ENCODE measurements at places on chromosomes 2 and 18.
A peak's percentile ranks its signal among the peaks of the same experiment; 100 is the strongest.

DNA sequence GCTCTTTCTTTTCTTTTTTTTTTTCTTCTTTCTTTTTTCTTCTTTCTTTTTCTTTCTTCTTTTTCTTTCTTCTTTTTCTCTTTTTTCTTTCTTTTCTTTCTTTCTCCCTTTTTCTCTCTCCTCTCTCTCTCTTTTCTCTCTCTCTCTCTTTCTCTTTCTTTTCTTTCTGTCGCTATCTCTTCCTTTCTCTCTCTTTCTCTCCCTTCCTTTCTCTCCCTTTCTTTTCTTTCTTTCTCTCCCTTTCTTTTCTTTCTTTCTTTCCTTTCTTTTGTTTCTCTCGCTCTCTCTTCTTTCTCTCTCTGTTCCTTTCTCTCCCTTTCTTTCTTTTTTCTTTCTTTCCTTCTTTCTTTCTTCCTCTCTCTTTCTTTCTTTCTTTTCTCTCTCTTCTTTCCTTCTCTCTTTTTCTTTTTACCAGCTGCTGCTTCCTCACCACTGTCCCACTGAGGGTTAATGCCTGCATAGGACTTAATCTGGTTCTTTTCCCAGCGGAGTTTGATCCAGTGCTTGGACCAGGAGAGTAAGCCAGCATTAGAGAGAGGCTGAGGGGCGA lies 145.4 kb upstream of the SIX2 start:
- DNase-seq = no peak

GRCh38 chr2:42967959-42968674 lies 175.7 kb upstream of the HAAO start:
- DNase-seq = no peak

DNA sequence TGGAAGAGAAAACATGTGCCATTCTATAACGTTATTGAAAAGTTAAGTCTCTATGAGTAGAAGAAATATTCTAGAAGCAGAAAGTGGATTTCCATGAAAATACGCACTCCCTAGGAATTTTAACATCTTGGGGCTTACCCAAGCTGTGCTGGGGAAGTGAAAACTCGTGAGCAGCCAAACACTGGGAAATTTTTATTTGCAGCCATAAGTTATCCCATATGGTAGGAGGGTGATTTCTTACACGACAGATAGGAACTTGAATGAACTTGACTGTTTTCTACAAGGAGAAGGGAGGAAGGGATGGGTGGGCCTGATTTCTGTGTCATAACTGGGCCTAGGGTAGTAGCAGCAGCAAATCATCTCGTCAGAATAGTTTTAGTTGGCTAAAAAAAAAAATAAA lies 272.6 kb downstream of the ETAA1 start:
- no peak for DNase-seq

GRCh38 chr18:27491772-27492171 lies 306.7 kb upstream of the CHST9 start:
- DNase-seq = no peak

DNA sequence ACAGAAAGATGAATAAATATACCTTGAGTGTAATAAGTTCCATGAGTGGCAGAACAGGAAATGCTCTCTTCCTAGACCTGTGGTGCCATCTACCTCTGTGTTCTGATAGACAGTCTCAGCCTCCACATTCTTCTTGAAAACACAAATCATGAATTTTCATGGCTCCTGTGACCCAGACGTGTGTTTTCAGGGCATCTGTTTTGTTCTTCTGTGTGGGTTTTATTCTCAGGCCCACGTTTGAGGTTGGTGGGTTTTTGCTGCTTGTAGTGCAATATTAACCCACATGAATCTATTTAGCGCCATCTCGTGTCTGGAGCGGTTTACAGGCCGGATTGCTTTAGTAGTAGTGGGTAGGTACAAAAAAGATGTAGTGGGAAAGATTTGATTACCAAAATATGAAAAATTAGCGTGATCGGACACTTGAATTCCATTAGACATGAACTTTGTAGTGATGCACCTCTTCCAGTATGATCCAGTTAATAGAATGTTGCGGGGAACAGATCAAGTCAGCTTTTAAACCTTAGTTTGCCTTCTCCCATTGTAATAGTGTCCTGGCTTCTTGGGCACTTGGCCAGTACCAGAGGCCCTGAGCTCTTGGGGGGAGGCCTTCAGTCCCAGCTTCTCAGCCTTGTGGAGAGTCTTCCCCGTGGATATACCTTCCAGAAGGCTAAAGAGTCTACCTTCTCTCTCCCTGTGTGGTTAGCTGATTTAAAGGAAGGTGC lies 256.5 kb downstream of the TPGS2 start:
- no peak for DNase-seq

DNA sequence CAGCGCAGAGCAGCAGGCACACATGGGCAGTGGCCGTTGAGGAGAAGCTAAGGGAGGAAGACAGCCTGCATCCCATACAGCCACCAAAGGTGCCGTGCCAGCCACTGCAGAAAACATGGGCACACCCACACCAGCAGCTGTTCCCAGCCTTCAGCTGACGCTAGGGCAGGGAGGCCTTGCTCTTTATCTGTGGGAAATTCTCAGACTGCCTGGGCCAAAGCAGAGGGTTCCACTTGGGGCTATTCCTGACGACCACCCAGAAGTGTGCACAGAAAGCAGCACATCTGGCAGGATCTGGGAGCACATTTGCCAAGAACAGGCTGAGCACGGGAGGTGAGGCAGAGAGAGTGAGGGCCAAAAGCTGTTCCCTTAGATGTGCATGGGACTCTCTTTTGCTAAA lies 101.3 kb upstream of the SOX11 start:
- DNase-seq = no peak

- no peak for DNase-seq
These were observed 669.4 kb downstream of the IRS1 start for GRCh38 chr2:226130192-226130591.

GRCh38 chr18:49584394-49584793 lies 22.5 kb downstream of the LIPG start:
- DNase-seq = no peak

- DNase-seq = no peak
These were observed 649.4 kb upstream of the SLC8A1 start for GRCh38 chr2:41101281-41101680.

DNA sequence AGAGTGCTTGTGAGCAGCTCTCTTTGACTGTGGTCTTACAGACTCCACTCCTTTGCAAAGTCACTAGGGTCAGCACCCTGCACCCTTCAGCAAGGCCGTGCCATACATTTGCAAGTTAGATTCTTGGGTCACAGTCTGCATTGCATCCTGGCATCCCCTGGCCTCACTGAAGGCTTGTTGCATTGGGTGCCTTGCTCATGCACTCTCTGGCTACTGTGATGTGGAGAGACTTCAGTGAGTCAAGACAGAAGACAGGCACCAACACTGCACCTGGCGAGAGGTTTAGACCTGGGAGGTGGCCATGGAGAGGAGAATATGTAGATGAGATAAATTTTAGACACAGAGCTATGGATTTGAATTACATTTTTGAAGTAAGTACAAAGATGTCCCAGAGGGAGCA lies 146.4 kb upstream of the COPS8 start:
- DNase-seq = no peak

GRCh38 chr2:55627915-55628314 lies 10.5 kb upstream of the PPP4R3B start:
- no peak for DNase-seq

GRCh38 chr2:200964498-200964897 lies 1.0 kb upstream of the ORC2 start:
- no peak for DNase-seq

GRCh38 chr18:40534723-40535122 lies 1420.3 kb upstream of the PIK3C3 start:
- no peak for DNase-seq

DNA sequence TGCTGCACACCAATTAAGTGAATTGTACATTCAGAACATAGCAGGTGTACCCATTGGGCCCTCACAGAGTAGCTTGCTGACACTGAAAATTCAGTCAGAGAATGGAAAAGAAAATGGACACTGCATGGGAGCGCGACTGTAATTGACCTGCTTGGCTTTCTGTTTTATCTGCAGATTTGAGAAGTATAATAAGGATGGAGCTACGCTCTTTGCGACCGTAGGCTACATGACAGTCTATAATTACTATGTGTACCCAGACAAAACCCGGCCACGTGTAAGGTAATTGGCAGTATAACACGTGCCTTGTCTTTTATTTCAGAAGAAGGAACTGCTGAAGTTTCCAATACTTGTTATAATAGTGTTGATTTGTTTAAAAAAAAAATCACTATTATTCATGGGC lies 33.5 kb upstream of the METAP1D start:
- no peak for DNase-seq

DNA sequence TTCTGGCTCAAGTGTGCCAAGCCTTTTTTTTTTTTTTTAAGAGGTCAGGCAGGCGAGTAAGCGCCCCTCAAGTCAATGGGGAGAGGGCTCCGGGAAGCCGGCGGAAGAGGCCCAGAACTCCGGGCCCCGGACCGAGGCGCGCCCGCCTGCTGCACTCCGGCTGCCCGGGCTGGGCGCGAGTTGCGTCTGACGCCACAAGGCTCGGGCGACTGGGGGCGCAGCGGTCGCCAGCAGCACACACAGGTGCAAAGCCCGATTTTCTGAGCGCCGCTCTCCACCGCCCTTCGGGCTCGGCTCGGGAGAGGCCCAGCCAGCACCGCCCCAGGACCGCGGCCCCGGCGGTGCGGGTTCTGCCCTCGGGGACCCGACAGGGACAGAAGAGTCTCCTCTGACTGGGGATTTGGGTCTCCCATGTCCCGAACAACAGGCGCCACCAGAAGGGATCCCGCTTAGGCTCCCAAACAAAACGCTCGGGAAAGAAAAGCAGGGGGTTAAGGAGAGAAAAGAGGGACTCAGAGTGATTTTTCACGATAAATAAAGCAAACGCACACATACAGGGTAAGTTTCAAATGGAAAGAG lies 787 bp downstream of the ERBB4 start:
- no peak for DNase-seq

DNA sequence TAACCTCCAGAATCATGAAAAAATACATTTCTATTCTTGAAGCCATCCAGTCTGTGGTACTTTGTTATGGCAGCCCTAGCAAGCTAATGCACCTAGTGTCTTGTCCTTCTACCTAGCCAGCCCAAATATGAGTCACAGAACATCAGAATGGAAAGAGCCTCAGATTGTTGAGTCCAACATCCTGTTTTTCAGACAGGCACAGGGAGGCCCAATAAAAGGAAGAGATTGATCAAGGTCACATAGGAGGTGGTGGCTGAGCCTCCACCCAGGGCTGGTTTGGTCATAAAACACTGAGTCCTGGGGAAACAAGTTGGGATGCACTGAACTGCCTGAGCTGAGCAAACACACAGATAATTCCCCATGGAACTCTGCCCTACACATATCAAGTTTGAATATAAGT lies 195.5 kb downstream of the TTC32 start:
- DNase-seq = no peak

- peak; percentile 33 for DNase-seq
These were observed 53.6 kb upstream of the SLC14A1 start for GRCh38 chr18:45670281-45670962.

DNA sequence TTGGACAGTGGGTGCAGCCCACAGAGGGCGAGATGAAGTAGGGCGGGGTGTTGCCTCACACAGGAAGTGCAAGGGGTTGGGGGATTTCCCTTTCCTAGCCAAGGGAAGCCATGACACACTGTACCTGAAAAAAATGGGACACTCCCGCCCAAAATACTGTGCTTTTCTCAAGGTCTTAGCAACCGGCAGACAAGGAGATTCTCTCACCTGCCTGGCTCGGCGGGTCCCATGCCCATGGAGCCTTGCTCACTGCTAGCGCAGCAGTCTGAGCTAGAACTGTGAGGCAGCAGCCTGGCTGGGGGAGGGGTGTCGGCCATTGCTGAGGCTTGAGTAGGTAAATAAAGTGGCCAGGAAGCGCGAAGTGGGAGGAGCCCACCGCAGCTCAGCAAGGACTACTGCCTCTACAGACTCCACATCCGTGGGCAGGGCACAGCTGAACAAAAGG lies 244.7 kb downstream of the NBAS start:
- no peak for DNase-seq

DNA sequence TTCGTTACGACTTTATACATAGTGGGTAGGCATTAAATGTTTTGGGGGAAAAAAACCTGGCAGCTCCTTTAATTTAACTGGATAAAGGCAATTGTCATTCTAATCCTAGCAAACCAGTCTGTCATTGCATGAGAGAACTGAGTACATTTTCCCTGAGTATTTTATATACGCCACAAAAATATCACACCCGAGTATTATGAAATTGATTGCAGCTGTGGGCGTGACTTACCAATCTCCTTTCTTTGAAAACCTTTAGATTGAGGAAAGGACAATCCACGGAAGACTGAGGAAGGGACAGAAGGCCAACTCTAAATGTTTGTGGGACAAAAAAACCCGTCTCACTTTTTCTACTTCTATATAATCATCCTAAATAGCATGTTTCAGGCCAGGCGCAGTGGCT lies 9.0 kb downstream of the TM4SF20 start:
- no peak for DNase-seq

DNA sequence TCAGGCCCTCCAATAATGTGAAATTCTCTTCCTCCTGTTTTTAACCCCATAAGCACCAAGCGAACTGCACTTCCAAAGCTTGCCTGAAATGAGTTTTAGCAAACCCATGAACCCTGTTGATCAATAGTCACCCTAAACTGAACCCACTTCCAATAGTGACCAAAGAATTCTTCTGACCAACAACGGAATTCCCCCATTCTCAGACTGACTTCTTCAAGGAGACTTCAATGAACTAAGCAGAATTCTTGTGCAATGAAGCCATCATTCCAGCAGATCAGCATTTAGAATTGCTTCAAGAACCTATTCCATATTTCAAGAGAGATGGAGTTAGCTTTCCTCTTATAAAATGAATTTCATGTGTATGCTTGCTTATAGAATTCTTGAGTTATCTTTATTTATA lies 176.9 kb upstream of the FN1 start:
- no peak for DNase-seq

DNA sequence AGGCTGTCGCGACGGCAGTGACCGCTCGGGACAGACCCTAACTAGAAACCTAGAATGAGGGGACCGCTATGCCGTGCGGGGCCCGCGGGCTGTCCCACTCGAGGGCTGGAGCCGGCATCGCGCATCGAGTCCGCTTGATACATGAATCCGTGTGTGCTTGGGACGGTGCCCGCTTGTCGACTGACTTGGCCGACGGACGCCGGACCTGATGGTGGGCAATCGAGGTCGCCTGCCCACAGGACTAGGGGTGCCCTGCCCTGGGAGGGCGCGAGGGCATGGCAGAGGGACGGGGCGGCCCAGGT lies 749 bp upstream of the PTMA start:
- peak; percentile 46 for DNase-seq

- no peak for DNase-seq
These were observed 484.3 kb upstream of the LRATD1 start for GRCh38 chr2:14148216-14148615.

- no peak for DNase-seq
These were observed 33.4 kb upstream of the SLC9A2 start for GRCh38 chr2:102585847-102586404.

DNA sequence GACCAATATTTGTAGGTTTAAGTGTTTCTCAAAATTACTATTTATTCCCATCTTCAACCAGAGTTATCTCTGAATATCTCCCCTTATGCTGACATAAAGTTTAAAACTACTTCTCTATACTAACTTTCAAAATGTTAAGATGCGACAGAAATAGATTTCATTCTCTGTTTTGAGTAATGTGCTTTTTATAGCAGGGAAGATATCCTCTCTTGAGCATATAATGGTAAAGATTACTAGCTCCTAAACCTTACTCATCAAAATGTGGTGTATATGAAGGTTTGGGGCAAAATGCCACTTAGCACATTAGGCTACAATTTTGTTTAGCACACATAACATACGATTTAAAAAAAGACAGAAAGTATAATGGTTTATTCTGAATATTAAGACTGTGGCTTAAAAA lies 54.4 kb downstream of the CWC22 start:
- no peak for DNase-seq

All from activated T-cell treated with anti-CD3 and anti-CD28 coated beads for 24 hours (primary cell).